CD4-positive, alpha-beta T cell (primary cell): ENCODE measurements at places on chromosomes 12 and 14.

GRCh38 chr12:121927813-121928212 lies 9.4 kb downstream of the CFAP251 start:
- no peaks in the 10 kb centered on the region for H3K27me3 ChIP-seq
- H3K27ac ChIP-seq = no peak overlapping the region
- no peak overlapping the region for H3K4me3 ChIP-seq
- H3K4me1 ChIP-seq = no peaks in the 10 kb centered on the region

DNA sequence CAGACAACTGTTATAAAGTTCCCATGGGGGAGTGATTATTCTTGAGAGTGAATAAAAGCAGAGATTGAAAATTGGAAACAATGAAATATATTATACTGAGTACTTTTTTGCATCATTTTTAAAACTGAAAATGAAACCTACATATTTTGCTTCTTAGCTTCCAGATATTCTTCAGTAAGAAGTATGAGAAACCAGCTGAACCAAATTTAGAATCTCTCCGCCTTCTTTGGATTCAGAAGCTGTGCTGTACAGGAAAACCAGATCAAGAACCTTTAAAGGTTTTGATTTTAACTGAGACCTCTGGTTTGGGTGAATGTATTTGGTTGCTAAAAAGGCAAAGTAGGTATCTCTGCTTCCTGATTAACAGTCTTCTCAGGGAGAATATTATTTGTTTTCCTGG lies 109.4 kb downstream of the AKAP6 start:
- no peaks in the 10 kb centered on the region for H3K27me3 ChIP-seq
- no peak overlapping the region for H3K4me3 ChIP-seq
- no peaks in the 10 kb centered on the region for H3K36me3 ChIP-seq
- H3K27ac ChIP-seq = no peak overlapping the region
- H3K4me1 ChIP-seq = no peaks in the 10 kb centered on the region

- no peaks in the 10 kb centered on the region for H3K27me3 ChIP-seq
- no peak for DNase-seq
- H3K4me3 ChIP-seq = no peak overlapping the region
- H3K4me1 ChIP-seq = no peaks in the 10 kb centered on the region
Measured at GRCh38 chr12:51752234-51752889, 96.2 kb downstream of the FIGNL2 start.

- no peak overlapping the region for H3K27ac ChIP-seq
- no peak for DNase-seq
- H3K4me3 ChIP-seq = no peak overlapping the region
- H3K4me1 ChIP-seq = peaks cover 14% of the 10 kb centered on the region
- peaks cover 5% of the 10 kb centered on the region for H3K36me3 ChIP-seq
Measured at GRCh38 chr12:76455582-76456345, 103.8 kb downstream of the OSBPL8 start.

GRCh38 chr14:91241863-91242262 lies 2.6 kb downstream of the GPR68 start:
- no peak for DNase-seq
- H3K4me3 ChIP-seq = peak overlapping the region; percentile 65
- peaks cover 84% of the 10 kb centered on the region for H3K4me1 ChIP-seq
- H3K27me3 ChIP-seq = no peaks in the 10 kb centered on the region

DNA sequence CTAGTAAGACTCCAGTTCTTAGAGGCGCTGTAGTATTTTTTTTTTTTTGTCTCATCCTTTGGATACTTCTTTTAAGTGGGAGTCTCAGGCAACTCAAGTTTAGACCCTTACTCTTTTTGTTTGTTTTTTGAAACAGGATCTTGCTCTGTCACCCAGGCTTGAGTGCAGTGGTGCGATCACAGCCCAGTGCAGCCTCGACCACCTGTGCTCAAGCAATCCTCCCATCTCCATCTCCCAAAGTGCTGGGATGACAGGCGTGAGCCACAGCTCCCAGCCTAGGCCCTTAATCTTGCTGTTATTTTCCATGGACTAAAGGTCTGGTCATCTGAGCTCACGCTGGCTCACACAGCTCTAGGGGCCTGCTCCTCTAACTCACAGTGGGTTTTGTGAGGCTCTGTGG lies 21.3 kb downstream of the GPRC5A start:
- no peak overlapping the region for H3K4me3 ChIP-seq
- no peaks in the 10 kb centered on the region for H3K36me3 ChIP-seq
- H3K4me1 ChIP-seq = peaks cover 26% of the 10 kb centered on the region

DNA sequence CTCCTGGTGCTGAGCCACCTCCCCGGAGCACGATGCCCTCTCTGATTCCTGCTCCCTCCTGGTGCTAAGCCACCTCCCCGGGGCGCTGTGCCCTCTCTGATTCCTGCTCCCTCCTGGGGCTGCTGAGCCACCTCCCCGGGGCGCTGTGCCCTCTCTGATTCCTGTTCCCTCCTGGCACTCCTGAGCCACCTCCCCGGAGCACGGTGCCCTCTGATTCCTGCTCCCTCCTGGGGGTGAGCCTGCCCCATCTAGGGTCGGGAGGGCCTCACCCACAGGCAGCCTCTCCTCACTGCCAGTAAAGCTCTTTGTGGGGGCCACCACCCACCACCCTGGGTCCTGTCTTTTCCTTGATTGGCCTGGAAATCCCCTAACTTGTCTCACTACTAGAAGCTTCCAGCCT lies 327.6 kb upstream of the SFSWAP start:
- H3K27me3 ChIP-seq = no peaks in the 10 kb centered on the region
- H3K4me1 ChIP-seq = no peaks in the 10 kb centered on the region
- H3K27ac ChIP-seq = no peak overlapping the region
- H3K36me3 ChIP-seq = no peaks in the 10 kb centered on the region
- DNase-seq = no peak

- peak overlapping the region; percentile 3 for H3K4me3 ChIP-seq
- H3K4me1 ChIP-seq = peaks cover 51% of the 10 kb centered on the region
- DNase-seq = no peak
- no peak overlapping the region for H3K27ac ChIP-seq
- peaks cover 25% of the 10 kb centered on the region for H3K27me3 ChIP-seq
- no peaks in the 10 kb centered on the region for H3K36me3 ChIP-seq
Measured at GRCh38 chr14:105192866-105193731, 12.0 kb upstream of the NUDT14 start.

DNA sequence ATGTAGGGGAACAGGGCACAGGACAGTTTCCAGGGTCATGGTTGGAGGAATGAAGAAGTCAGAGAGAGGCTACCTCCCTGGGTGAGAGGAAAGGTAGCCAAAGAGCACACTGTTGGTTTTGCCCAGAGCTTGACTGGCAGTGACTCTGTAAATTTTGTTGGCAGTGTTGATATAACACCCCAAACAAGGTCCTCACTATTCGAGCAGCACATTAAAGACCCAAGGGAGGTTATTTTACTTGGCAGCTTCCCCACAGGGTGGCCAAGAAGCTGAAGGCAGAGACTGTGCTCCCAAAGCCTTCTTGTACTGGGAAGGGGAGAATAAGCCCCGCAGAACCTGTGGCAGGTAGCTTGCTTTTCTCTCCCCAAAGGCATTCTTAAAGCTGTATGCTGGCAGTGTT lies 40.6 kb downstream of the WSCD2 start:
- H3K36me3 ChIP-seq = no peaks in the 10 kb centered on the region
- H3K27ac ChIP-seq = no peak overlapping the region
- no peak overlapping the region for H3K4me3 ChIP-seq
- no peaks in the 10 kb centered on the region for H3K4me1 ChIP-seq
- no peak for DNase-seq

DNA sequence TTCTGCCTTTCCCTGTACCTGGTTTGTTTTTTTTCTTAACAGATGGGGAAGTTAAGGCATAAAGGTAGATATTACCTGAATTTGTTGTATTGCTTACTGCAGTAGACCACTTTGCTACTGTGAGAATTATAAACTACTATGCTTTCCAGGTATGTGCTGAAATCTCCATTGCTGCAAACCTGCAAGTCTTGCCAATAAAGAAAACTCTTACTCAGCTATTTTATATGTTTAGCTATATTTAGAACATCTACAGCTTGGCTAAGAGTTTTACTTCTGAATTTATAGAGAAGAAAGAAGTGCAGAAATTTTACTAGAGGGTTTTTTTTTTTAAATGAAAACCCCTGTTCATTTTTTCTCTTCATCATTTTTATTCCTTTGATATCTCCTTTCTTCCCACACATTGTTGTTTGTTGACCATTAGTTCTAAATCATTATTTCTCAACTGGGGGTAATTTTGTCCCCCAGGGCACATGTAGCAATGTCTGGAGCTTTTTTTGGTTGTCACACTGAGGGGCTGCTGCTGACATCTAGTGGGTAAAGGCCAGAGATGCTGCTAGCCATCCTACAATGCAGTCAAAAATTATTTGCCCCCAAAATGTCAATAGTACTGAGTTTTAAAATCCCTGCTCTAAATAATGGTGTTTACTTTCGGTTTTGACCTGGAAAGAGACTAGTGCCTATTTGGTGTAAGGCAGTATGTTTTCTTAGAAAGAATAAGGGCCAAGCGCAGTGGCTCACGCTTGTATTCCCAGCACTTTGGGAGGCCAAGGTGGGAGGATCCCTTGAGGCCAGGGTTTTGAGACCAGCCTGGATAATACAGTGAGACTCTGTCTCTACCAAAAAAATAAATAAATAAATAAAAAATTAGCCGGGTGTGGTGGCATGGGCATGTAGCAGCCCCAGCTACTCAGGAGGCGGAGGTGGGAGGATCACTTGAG lies 48.6 kb downstream of the PCNX1 start:
- no peak overlapping the region for H3K27ac ChIP-seq
- H3K4me1 ChIP-seq = peaks cover 19% of the 10 kb centered on the region

DNA sequence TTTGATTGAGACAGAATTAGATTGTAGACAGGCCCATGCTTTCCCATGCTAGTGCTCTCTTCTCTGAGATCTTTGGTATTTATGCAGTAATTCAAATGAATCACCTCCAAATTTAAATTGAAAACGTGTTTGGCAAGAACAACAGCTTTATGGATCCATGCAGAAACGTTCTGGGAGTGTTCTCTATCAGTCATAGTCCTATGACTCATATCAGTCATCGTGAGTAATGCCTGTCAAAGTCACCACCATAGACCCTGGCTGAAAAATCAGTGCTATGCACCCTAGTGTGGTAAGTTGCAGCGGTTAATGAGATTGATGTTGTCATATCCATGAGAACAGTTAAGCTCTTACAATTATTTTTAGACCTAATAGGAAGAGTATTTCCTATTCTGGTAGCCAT lies 90.1 kb upstream of the FOXG1 start:
- H3K36me3 ChIP-seq = no peaks in the 10 kb centered on the region
- H3K27me3 ChIP-seq = no peaks in the 10 kb centered on the region
- no peak overlapping the region for H3K4me3 ChIP-seq
- H3K27ac ChIP-seq = no peak overlapping the region
- no peaks in the 10 kb centered on the region for H3K4me1 ChIP-seq

- no peaks in the 10 kb centered on the region for H3K4me1 ChIP-seq
- no peaks in the 10 kb centered on the region for H3K27me3 ChIP-seq
- no peak for DNase-seq
- H3K36me3 ChIP-seq = no peaks in the 10 kb centered on the region
- no peak overlapping the region for H3K27ac ChIP-seq
Measured at GRCh38 chr14:39875028-39875427, 442.8 kb upstream of the FBXO33 start.

- H3K4me1 ChIP-seq = peaks cover 16% of the 10 kb centered on the region
- H3K27ac ChIP-seq = no peak overlapping the region
- no peak overlapping the region for H3K4me3 ChIP-seq
- no peaks in the 10 kb centered on the region for H3K36me3 ChIP-seq
- no peak for DNase-seq
Measured at GRCh38 chr12:123528858-123529257, 4.7 kb downstream of the RILPL1 start.

DNA sequence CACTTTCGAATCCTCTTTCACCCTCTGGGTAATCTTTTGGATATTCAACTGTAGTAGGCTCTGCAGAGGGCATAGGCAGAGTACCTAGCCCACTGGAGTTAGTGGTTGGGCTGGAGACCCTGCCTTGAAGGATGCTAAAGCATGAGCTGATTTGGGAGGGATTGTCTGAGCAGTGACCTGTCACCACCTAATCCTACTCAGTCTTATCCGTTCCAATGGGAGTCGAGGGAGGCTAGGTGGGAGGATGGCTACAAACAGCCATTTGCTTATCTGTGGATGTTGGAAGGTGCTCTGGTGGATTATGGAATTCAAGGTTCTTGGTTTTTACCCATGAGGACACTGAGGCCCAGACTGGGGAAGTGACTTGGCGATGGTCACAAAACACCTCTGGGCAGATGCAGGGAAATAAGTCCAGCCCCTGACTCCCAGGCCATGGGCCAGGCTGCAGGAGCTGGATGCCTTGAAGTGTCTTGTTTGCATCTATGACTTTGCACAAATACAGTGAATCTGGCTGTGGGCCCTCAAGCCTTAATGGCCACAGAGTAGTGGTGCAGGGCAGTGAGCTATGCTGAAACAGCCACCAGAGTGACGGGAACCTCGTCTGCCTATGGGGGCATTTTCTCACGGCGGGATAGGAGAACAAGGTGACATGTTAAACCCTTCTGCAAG lies 3.7 kb downstream of the KMT5A start:
- peaks cover 19% of the 10 kb centered on the region for H3K36me3 ChIP-seq
- H3K4me1 ChIP-seq = peaks cover 57% of the 10 kb centered on the region
- H3K27me3 ChIP-seq = no peaks in the 10 kb centered on the region
- DNase-seq = no peak

GRCh38 chr12:41892302-41892701 lies 252.4 kb downstream of the GXYLT1 start:
- no peak overlapping the region for H3K27ac ChIP-seq
- DNase-seq = no peak
- H3K36me3 ChIP-seq = no peaks in the 10 kb centered on the region
- no peak overlapping the region for H3K4me3 ChIP-seq
- H3K27me3 ChIP-seq = no peaks in the 10 kb centered on the region
- no peaks in the 10 kb centered on the region for H3K4me1 ChIP-seq
